Hypothalamus (tissue), 51 donors: ENCODE measurements at places on chromosomes 7 and 10.

DNA sequence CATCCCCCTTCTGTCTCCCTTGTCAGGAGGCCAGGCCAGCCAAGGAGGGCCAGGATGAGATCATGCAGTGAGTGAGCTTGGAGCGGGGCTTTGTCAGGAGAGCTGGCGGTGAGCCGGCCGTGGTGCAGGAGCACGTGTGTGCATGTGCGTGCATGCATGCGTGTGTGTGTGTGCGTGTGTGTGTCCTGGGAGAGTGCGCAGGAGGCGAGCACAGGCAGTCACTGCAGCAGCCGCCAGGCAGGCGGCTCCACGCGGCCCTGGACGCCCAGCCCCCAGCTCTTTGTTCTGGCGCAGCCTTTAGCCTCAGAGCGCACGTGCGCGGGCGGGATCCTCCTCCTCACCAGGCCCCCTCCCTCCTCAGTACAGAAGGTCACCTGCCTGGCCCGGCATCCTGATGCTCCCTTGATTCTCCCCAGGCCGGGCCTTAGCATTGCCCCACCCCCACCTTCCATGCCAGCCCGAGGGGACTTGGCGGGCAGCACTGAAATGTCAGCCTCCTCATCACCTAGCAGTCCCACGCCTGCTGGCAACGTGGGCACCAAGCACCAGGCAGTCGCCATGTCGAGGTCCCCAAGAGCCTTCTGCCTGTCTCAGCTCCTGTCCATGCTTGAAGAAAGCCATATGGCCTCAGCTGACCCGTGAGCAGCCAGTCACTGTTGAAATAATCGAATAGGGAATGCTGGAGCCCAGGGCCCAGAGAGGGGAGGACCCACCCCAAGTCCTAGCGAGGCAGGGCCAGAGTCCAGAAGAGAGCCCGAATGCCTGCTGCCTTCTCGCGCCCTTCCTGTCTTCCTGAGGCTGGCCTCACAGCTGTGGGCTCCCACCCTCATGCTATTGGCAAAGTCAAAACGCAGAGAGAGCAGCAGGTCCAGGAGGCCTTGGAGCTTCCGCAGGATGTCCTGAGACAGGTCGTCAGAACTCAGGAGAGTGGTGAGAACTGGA lies 125.9 kb upstream of the PPIF start:
- DNase-seq: peak; percentile 75

DNA sequence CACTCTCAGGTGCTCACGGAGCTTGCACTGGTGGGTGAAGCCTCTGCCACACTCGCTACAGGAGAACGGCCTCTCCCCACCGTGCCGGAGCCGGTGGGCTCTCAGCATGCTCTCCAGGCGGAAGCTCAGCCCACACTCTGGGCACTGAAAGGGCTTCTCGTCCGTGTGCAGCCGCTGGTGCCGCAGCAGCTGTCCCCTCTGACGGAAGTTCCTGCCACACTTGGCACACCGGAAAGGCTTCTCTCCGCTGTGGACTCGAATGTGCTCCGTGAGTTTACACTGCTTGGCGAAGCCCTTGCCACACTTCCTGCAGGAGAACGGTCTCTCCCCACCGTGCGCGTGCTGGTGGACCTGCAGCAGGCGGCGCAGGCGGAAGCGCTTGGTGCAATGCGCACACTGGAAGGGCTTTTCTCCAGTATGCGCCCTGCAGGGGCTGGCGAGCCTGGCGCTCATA lies 19.3 kb downstream of the ZNF786 start:
- DNase-seq: no peak

- no peak for DNase-seq
These were observed 74.5 kb downstream of the DGKI start for GRCh38 chr7:137772316-137772715.

DNA sequence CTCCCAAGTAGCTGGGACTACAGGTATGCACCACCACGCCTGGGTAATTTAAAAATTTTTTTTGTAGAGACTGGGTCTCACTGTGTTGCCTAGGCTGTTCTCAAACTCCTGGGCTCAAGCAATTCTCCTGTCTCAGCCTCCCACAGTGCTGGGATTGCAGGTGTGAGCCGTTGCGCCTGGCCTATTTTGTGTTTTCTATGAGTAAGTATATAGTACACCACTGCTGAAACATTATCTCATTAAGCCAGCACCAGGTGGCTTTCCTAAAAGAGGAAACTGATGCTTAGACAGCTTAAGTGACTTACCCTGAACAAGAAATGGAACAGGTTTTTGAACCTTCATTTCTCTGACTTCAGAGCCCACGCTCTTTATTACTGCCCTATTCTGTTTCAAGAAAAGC lies 7.8 kb upstream of the PTPN12 start:
- DNase-seq: no peak

DNA sequence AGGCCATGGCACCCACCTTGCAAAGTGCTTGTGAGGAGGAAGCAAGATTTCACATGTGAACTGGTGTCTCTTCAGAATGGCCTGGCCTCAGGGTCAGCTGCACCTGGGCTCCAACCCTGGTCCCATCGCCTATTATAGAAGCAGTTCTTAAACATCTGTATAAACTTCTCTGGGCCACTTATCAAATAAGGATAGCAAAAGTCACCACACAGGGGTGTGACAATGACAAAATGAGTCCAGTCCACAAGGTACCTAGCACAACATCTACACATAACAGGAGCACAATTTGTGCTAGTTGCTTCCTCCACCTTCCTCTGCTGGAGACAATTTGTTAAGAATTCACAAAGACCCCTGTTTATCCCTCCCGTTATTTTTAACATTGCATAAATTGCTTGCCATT lies 340.6 kb upstream of the ZMIZ1 start:
- no peak for DNase-seq

- DNase-seq: no peak
These were observed 6.6 kb upstream of the PITRM1 start for GRCh38 chr10:3179174-3179573.

DNA sequence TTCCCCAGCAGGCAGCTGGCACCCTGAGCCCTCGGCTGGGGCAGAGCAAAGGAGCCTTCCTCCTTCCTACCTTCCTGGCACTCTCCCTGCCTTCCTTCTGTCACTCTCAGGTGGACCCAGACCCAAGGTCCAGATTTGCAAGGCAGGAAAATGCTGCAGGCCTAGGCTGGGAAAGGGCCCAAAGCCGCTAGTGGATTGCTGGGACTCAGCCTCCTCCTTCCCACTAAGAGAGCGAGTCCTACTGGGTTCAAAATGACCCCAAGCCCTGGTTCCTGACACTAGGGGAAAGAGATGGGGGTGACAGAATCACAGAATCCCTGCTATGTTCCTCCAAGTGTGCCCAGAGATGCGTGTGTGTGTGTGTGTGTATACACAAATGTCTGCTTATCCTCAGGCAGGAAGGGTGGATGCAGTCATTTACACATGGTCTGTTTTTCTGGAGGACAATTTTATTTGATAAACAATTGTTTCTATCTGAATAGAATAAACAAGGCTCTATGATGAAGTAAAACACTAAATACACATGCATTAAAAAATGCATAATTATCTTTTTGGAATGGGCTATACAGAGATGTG lies 1.3 kb upstream of the PLAU start:
- DNase-seq: no peak

- DNase-seq: no peak
These were observed 33.9 kb upstream of the ORC5 start for GRCh38 chr7:104241538-104242209.

GRCh38 chr10:49446031-49446430 lies 50.1 kb upstream of the DRGX start:
- no peak for DNase-seq

GRCh38 chr10:48935577-48935976 lies 4.1 kb downstream of the LRRC18 start:
- DNase-seq: no peak

GRCh38 chr7:132377703-132378584 lies 198.3 kb downstream of the PLXNA4 start:
- DNase-seq: no peak

DNA sequence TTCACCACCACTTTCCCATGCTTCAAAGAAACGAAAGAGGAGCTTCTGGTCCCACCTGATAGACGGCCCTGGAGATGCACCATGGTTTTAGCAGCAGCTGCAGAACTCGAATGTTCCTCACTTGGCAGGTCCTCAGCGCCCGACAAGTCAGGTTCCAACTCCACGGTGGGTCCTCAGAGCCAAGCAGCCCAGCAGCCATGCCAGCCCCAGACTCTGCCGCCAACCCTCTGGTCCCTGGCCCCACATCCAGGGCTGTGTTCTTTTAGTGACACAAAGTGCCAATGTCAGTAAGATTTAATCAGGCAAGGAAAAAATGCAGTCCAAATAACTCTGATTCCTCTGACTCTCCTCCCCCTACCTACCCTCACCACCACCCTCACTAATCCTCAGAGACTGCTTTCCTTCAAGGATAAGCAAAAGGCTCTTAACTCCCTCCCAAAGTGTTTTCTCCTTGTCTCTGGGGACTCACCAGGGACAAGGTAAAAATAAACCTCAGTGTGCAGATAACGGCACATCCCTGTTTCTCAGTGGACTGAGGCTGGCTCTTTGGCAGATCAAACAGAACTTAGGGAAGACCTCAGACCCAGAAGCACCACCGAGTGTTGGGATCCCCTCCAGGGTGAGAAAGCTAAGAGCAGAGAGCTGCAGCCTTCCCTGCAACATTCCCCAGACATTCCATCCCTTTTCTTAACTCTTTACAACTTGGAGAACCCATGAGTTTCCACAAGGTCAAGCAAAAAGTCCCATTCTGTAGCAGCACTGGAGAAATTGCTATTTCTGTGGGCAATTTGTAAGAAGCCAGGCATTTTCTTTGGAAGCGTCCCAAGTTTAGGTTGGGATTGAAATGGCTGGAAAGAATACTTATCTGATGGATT lies 358.9 kb downstream of the FRMD4A start:
- DNase-seq: peak; percentile 8

- DNase-seq: no peak
These were observed 94.3 kb downstream of the USP6NL start for GRCh38 chr10:11517150-11517549.

DNA sequence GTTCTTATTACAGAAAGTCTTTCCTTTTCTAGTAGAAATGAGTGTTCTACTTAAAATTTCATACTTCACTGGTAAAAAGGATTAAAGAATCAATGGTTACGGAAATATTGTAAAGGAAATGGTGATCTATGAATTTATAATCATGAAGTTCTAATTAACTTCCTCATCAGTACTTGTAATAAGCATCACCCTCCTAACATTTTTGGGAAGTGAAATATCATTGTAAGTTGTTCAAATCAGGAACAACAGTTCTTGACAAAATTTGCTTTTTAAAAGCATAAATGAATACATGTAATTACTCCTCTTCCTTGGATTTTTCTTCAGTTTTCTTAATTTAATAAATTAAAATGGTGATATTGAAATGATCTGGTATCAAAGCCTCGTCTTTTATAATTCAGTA lies 5.6 kb upstream of the PCGF5 start:
- no peak for DNase-seq

GRCh38 chr7:117402109-117402508 lies 25.2 kb downstream of the ASZ1 start:
- no peak for DNase-seq

- DNase-seq: no peak
These were observed 19.3 kb downstream of the JAZF1 start for GRCh38 chr7:28161331-28161730.

GRCh38 chr10:61943674-61944378 lies 42.3 kb downstream of the ARID5B start:
- no peak for DNase-seq

DNA sequence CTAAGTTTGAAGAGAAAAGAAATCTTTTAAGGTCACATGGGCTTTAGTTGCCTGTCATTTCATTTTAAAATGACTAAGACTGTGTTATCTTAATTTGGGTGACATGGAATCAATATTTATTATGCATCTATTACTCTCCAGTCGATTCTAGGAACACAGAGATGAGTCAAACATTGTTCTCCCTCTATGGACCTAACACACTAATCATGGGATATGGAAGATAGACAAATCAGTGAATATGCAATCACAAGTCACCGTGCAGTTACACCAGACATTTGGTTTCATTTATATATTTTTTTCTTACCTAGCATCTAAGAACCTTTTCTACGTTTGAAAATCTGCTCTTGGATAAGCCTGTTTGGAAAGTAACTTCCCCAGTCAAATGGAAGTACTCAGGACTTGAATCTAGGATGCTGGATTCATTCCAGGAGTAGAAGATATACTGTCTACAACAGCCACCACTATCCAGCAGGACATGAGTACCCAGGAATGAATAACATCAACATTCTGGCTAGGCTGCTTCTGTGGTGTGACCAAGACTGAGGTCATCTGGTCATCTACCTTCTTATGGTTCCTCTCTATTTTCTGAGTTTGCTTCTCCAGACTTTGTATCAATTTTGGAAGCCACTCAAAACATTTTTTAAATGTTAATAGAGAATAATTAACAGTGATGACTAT lies 902.9 kb upstream of the LRRN3 start:
- no peak for DNase-seq

- no peak for DNase-seq
These were observed 22.8 kb downstream of the ARL5B start for GRCh38 chr10:18681971-18682411.

DNA sequence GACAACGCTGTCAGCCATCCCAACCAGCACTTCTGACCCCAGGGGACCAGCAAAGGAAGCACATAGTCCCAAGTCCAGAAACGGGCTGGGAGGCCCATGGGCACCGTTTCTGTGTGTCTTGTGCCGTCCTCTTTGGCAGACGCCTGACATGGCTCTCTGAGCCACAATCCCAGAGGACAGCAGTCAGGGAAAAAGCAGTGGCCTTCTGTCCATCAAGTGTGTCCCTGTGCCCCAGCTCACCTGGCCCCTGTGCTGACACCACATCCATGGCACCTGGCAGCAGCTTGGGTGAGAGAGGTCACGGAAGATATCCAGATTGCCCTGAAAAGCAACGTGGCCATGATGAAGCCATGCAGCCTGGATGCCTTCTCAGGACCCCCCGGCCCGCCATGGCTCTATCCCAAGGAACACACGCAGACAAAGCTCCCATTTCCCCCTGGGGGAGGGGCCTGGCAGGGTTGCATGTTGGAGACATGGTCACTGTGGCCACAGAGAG lies 38.1 kb upstream of the ANTXRL start:
- no peak for DNase-seq

GRCh38 chr10:5291501-5292195 lies 73.1 kb upstream of the UCN3 start:
- DNase-seq: no peak

- peak; percentile 59 for DNase-seq
These were observed 109.5 kb upstream of the TMEM72 start for GRCh38 chr10:44801383-44802327.

DNA sequence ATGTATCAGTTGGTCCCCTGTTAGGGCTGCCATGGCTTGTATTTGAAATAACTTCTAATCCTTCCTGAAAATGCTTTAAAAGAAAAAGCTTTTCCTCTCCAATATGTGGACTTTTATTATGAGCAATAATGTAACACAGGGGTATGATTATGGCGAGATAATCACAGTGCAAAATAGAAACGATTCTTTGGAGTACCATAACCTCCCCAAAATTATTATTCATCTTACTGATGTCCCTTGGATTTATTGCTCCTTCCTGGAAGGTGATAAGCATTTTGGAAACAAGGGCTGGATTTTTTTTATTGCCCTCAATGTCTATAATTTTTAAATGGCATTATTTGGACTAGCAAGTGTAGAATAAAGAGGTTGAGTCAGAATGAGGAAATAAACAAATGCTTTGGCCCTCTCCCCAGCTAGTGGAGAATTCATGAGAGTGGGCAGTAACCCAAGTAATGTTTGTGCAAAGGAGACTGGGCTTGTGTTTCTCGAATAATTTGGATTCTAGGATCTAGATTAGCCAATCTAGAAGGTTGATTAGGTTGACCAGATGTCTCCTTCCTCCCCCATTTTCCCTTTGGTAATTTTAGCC lies 403.9 kb upstream of the CELF2 start:
- no peak for DNase-seq
